Myocyte (in vitro differentiated cells): ENCODE measurements at places on chromosomes 3 and 15. TPM values are rescaled to one million over a fixed set of nuclear protein-coding genes. Genes with fewer than 3 reads are reported as not detected.

The SLC22A14 gene
- total RNA-seq: 0.78 and 0.83 TPM in 2 replicates

The LRRC15 gene
- total RNA-seq: 0.16 TPM in 1 of 2 replicates, not detected in the other

The GNAT1 gene
- 1.9 and 4.4 TPM in 2 replicates for total RNA-seq

The DNAH12 gene
- total RNA-seq: 0.21 and 0.32 TPM in 2 replicates

The HERC2 gene
- total RNA-seq: 39.1 and 44.1 TPM in 2 replicates

The FETUB gene
- not detected in 2 replicates for total RNA-seq

The APBA2 gene
- total RNA-seq: not detected in 2 replicates

The MRAS gene
- total RNA-seq: 429 and 482 TPM in 2 replicates

The FOXB1 gene
- not detected in 2 replicates for total RNA-seq

The CEP19 gene
- total RNA-seq: 5.9 and 7.2 TPM in 2 replicates

The GOLGA6L4 gene
- 0.29 and 0.36 TPM in 2 replicates for total RNA-seq

The CHRM5 gene
- 0.05 TPM in 1 of 2 replicates, not detected in the other for total RNA-seq

- DNase-seq: no peak
Measured at GRCh38 chr15:31975830-31976229, 54.5 kb upstream of the CHRNA7 start.

GRCh38 chr15:46344915-46345314 lies 710.1 kb downstream of the SQOR start:
- DNase-seq: no peak

DNA sequence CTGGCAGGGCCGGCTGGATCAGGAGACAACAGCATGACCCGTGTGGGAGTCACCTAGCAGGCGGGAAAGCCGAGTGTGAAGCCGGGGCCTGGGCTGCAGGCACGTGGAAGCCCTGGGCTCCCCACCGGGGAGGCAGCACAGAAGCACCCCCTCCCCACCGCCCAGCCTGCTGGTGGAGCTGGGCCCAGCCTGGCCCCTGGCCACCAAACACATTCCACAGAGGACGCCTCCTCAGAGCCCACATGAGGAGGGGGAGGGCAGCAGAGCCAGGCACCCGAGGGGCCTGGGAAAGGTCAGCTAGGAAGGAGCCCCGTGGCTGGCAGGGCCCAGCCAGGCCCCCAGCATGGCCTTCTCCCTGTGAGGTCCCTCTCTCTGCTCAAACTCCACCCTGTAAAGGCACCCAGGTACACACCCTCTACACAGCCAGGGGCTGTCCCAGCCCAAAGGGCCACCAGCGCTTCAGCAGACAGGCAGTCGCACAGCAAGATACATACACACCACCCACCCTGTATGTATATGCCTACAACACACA lies 4.5 kb downstream of the PLXNB1 start:
- DNase-seq: no peak

DNA sequence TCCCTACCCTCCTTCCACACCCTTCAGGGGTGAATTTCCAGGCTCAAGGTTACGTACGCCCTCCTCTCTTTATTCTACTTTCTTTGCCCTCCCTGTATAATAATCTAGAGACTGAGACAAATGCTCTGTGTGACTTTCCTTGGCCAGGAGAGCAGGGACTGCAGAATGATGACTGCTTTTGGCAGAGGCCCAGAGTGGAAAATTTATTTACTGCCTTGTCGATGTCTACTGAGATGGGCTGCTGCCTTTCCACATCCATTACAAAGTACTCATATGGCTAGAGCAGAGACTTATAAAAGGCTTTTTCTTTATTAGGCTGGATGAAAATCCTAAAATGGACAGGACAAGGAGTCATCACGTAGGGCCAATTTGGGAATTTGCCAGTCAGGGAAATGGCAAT lies 576.2 kb downstream of the TUSC7 start:
- no peak for DNase-seq

- DNase-seq: peak; percentile 76
Measured at GRCh38 chr3:71195492-71195891, 388.0 kb downstream of the FOXP1 start.

- no peak for DNase-seq
Measured at GRCh38 chr15:90866161-90866715, 2.1 kb upstream of the FURIN start.

DNA sequence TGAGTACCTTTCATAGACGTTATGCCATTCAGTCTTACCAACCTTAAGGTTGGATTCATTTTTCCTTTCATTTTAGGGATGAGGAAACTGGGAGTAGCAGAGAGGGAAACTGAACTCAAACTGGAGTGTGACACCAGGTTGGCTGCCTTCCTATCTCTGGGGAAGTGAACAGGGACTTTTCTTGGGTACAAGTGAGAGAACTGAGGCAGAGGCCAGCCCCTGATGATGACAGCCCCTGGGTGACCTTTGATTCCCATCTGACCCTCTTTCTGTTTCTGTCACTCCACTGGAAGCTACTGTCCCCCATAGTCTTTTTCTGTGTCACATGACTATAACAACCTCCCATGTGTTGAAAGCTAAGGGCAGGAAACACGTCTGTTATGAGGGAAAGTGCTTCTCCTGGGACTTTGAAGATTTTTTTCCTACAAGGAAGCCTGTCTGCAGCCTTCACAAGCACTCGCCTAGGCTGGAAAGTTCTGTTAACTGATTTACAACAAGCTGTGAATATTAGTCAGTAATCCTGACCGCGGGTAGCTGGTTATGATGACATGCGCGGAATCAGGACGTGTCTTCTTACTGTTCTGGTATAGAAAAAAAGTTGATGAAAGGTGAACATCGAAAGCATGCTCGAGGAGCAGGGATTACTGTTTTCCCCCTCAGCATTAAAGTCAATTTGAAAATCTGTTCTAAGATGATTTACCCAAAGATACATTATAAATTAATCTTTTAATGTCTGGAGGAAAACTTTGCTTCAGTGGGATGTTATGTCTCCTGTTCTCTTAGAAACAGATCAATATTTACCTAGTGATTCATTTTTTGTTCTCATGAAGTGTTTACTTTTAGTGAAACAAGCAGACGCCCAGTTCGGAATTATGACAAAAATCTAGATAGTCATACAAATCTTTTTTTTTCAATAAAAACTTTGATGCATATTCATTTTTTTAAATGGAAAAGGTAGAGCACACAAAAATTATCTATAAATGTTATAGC lies 31.5 kb downstream of the ABHD2 start:
- DNase-seq: no peak

- DNase-seq: no peak
Measured at GRCh38 chr3:120831066-120831465, 76.9 kb upstream of the STXBP5L start.

GRCh38 chr3:143084856-143085731 lies 34.5 kb upstream of the CHST2 start:
- DNase-seq: peak; percentile 27

- no peak for DNase-seq
Measured at GRCh38 chr3:151733613-151734012, at the start of gene AADACL2. AADACL2 (plus strand) TSS chr3:151733927; CDS start chr3:151734036, 109 bp downstream.

DNA sequence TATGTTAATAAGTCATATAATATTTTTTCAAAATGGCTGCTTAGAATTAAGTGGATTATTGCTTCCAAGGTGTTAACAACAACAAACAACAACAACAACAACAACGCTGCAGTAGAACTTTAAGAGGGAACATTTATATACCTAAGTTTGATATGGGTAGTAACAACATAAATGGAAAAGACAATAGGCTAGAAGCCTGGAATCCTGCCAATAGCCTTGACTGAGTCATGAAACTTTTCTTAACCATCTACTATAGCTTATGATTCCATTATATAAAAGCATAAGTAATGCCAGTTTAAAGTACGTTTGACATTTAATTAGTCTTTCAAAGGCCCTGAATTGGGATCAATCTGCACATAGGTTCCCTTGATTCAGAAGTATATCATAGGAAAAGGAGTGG lies 31.2 kb downstream of the SATB1 start:
- DNase-seq: peak; percentile 2

DNA sequence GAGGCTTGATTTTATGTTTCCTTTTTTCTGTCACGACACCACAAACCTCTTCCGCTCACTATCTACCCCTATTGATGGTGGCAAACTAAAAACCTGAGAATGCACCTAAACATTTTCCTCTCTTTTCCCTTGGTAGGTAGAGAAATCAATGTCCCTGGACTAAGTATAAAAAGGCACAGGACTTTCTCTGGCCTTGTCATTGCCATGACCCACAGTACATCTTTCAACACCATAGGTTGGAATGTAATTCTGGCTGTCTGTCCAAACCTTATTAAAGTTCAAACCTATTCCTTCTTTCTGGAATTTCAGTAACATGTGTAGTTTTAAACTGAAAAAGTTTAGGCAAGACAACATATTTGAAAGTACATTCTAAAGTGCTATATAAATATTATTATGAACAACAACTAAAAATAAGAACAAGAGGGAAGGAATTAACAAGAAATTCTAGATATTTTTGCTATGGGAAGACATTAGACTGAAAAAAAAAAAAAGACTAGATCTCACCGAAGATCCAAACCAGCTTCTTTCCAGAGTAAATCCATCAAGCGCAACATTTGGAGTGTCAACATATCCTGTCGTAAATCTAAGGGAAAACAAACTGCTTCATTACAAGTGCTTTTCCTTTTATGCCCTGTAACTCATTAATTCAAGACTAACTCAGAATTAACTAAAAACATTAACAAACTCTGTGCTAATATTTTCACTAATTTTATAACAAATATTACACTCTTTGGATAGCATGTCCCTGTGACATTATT lies 73.1 kb downstream of the FAIM start:
- no peak for DNase-seq

GRCh38 chr3:68793759-68794701 lies 138.3 kb downstream of the TAFA4 start:
- no peak for DNase-seq
